ENCODE measurements at places on chromosomes 2 and 18.

DNA sequence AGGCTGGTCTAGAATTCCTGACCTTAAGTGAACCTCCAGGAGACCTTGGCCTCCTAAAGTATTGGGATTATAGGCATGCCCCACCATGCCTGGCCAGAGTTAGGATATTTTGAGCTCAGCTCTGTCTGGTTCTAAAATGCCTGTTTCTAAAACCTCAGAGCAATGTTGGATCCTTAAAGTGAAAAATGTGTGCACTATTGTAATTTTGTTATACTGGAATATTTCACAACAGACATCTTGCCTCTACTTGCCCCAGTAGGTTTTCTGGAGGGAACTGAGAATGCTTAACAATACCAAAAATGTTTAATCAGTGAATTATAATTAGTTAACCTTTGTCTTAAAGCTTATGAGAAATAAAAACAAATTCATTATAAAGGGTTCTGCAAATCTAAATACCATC lies 144.6 kb upstream of the CCDC195 start:
- DNase-seq, result no peak

DNA sequence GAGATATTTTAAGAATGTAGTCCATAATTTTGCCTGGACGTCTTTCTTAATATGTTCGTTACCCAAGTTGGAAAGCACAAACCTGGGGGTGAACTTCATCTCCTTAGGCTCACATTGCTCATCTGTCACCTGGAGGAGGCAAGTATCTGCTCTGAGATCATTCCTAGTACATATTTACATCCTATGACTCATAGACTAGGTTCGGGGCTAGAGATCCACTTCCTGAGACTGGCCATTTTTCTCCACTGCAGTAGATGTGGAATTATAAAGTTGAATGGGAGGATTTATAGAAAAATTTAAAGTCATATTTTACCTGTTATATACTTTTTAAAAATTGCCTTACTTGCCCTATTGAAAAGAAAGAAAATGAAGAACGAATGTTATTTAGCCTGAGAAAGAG lies 77.5 kb upstream of the PROKR1 start:
- DNase-seq, result no peak

- no peak for DNase-seq
Observed at GRCh38 chr18:11096839-11097750, 52.3 kb downstream of the PIEZO2 start.

DNA sequence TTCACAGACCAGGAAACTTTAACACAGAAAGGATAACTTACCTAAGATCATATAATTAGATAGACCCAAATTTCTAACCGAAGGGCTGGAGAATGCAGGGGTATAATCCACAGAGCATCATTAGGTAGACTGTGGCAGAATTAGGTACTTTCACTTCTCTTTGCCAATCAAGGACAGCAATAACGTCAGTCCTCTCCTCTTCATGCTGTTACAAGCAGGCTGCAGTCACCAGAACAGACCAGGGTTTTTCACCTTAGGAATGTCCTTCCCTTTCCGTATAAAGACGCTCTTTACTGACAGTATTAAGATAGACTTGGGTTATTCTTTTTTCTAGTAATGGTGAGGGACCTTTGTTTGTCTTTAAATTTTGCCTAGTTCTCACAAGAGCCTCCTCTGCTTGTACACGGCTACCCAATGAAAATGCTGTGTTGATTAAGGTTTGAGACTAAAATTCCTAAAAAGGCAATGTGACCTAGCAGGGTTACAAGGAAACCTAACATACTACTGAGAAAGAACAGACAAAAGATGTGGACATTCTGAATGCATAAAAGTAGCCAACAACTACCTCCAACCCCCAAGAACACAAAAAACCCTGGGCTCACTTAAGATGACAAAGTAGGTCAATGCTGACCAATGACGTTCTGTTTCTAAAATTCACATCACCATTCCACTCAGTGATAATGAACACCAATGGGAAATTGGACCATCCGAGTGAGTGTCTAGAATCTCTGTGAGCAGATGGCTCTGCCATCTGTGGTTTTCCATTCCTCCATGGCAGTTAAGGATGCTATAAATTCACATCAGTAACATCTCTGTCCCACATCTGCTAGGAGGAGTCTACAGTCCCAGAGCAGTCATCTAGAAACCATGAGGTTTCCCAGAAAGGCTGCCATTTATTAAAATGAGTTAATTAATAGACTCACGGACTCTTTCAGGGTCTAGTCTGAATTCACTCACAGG lies 2.1 kb downstream of the PDIA6 start:
- DNase-seq, result peak; percentile 21

DNA sequence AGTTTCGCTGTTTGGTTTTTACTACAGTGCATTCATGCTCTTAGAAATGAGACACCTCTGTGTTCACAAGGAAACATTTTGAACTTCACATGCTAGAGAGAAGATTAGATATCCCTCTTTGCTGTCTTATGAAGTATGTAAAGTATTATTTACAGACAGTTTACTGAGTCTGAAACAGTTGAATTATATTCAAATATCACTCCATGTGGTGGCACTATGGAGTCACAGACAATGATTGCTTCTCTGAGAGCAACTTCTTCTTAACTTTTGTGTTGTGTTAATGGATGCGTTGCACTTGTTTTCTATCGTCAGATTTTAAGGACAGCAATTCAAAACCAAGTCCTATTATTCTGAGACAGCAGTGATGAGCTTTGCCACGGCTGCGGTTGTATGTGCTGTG lies 823.6 kb downstream of the GALR1 start:
- no peak for DNase-seq

DNA sequence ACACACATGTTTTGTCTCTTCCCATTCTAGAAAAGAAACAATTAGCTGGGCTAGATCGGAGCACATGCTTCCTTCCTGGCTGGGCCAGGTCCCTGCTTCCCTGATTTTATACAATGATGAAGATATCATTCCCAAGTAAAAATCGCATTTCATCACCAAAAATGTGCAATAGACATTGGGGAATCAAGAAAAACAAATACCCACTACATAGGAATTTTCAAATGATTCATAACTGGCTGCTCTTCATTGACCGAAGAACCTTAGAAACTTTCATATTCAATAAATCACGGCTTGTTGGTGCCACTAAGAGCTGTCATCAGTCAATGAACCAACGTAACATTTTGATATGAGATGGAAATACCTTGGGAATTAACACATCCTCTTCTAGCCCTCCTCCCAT lies 373.6 kb upstream of the TRIB2 start:
- no peak for DNase-seq

GRCh38 chr2:96353606-96354101 lies 18.1 kb downstream of the NCAPH start:
- DNase-seq, result no peak

DNA sequence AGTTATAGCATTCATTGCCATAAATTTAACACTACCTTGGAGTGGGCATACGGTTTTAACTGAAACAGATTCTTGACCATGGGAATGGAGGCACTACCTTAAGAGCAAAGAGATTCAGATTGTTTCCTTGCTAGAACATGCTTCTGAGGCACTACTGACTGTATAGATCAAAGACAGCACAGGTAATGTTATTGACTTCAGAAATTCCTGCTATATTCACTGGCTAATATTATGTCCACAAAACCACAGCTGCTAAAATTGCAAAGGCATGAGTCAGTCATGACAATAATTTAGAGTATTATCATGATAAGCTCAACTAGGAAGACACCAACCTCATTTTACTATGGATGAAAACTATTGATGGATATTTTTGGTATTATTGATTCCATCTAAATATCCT lies 39.4 kb downstream of the SLC8A1 start:
- DNase-seq, result no peak

DNA sequence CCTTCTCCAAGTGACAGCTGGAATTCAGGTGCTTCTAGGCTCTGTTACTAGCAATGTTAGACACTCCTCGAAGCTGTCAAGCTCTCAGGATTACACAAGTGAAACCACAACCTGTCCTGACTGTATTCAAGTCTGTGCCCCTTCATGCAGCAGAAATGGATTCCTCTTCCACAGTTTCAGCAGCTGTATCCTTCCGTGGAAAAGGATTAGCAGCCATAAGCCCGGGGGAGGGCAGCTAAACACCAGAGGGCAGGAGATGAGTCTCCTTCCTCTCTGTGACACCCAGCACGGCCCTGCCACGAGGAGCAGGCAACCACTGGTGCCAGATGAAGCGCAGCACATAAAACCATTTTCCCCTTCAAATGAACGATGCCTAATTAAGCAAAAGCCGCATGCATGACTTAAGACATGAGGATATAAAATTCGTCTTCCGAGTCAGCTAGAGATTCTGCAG lies 1.2 kb downstream of the ST3GAL5 start:
- peak; percentile 20 for DNase-seq

GRCh38 chr2:65351234-65351947 lies 81.0 kb downstream of the SPRED2 start:
- peak; percentile 8 for DNase-seq

DNA sequence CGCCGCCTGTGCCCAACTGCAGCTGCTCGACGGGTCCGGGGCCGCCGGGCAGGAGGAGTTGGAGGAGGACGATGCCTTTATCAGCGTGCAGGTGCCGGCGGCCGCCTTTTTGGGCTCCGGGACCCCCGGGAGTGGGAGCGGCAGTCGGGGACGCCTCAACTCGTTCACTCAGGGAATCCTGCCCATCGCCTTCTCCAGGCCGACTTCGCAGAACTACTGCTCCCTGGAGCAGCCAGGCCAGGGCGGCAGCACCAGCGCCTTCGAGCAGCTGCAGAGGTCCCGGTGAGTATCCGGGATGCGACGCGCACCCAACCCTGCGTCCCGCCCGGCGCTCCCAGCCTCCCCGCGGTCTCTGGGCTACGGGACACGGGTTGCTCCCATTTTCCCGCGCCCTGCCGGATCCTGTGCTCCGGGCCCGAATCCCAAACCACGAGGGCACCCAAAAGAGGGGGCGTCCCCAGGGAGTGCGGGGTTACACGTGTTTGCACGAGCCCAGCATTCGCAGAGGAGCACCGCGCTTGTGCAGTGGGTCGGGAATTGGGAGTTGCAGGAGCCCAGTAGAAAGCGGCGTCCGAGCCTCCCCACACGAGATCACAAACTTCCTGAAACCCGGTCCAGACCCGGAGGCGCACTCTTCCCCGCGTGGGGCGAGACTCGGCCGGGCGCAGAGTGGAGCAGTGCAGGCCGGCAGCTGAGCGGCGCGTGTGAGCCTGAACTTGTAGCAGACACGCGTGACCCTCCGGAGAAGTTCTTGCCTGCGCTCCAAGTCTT lies 1.2 kb downstream of the CABLES1 start:
- DNase-seq, result peak; percentile 42

- no peak for DNase-seq
Observed at GRCh38 chr2:217938036-217938435, 64.8 kb downstream of the TNS1 start.

DNA sequence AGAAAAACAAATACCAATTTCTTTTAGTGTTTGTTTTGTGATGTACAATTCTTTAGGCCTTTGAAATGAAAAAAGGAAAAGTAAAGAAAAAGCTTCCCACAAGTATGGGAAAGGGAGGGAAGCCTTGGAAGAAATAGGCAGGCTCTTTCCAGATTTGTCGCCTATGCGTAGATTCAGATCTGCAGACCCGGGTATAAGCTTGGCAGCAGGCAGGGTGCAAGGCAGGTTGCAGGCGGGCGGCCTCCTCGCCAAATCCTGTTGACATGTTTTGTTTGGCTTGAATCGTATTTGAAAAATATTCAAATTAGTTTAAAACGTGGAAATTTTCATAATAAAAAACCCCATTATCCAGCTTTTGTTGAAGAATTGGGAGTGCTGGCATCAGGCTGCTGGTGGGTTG lies 104.3 kb downstream of the ACOXL start:
- DNase-seq, result no peak

DNA sequence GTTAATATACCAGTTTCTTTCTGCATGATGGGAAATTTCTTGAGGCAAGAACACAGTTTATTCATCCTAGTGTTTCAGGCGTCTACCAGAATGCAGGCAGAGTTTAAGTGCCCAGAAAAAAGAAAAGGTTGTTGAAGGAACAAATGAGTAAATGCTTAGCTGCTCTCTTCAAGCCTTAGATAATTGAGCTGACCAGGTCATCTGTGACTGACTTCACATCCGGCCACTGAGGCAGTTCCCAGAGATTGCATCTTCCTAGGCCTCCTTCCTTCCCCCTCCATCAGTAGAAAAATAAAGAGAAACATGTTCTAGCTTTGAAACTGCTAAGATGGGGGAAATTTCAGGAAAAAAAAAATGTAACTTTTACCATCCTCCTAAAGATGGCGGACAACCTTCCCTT lies 9.4 kb upstream of the TMEM163 start:
- DNase-seq, result no peak

DNA sequence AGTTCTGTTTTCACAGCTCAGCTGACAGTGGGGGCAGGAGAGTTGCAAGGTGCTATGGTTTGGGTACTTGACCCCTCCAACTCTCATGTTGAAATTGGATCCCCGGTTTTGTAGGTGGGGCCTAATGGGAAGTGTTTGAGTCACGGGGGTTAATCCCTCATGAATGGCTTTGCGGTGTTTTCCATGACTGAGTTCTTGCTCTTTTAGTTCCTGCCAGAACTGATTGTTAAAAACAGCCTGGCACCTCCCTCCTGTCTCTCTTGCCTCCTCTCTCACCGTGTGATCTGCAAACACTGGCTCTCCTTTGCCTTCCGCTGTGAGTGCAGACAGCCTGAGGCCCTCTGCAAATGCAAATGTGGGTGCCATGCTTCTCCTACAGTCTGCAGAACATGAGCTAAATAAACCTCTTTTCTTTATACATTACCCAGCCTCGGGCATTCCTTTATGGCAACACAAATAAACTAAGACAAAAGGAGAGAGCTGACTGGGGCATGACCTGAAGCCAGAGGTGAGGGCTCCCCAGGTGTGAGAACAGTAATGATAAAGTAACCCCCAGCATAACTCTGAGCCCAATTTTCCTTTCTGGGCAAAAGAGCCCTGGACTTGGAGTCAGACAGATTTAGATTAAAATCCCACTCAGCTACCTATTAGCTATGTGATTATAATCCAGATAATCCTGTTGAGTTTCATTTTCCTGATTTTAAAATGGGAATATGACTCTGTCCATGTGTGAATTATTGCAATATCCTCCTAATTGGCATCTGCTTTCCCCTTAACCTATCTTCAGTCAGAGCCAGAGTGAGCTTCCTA lies 64.9 kb upstream of the CAPN13 start:
- DNase-seq, result no peak

DNA sequence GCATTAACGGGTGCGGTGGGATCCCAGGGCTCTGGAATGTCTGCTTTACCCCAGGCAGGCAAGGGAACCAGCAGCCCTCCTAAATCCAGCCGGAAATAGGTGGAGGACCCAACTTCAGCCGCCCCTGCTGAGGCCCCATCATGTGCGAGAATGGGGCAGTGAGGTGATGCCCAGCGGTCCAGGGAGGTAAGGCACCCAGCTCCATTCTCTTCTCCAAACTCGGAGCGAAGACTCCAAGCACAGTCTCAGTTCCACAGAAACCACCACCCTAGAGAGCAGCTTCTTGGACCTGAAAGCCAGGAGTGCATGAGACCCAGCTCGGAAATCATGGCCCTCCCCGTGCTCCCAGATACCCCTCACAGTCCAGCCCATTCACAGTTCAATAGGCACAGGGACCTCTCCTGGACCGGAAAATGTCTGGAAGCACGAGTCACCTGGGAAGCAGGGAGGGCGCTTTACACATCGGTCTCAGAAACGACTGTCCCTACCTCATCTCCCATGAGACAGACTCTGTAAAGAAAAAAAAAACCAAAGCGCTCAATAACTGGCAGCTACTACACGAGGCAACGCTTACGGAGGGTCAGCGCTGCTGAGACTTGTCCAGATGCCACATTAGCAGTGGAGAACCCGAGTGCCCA lies 2.0 kb downstream of the SDC1 start:
- no peak for DNase-seq

- no peak for DNase-seq
Observed at GRCh38 chr18:48330016-48330991, 78.9 kb downstream of the ZBTB7C start.

Data from erythroblast (primary cell).